ENCODE measurements at places on chromosomes 6 and 20.

GRCh38 chr6:99818161-99818560 lies 175.9 kb downstream of the MCHR2 start:
- no peak for DNase-seq

GRCh38 chr6:43940393-43941087 lies 170.5 kb downstream of the VEGFA start:
- DNase-seq = no peak

DNA sequence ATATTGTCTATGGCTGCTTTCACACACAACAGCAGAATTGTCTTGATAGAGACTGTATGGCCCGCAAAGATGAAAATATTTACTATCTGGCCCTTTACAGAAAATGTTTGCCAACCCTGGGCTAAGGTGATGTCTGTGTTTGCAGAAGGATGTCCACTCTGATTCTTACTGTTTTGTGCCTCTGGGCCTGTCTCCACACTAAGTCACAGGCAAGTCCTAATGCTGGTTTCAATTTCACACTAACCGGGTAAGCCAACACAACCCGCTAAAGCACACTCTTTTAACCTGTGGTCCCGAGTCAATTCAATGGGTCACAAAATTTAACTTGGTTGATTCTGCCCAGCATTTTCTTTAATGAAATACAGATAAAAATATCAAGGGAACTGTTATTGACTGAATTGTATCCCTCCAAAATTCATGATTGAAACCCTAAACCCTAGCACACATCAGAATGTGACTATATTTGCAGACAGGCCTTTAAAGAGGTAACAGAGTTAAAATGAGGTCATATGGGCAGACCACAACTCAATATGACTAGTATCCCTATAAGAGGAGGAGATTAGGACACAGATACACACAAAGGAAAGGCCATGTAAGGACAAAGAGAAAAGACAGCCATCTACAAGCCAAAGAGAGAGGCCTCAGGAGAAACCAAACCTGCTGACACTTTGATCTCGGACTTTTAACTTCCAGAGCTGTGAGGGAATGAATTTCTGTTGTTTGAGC lies 78.4 kb downstream of the FYN start:
- DNase-seq = no peak

- no peak for DNase-seq
Observed at GRCh38 chr6:69917834-69918233, 51.5 kb downstream of the COL19A1 start.

DNA sequence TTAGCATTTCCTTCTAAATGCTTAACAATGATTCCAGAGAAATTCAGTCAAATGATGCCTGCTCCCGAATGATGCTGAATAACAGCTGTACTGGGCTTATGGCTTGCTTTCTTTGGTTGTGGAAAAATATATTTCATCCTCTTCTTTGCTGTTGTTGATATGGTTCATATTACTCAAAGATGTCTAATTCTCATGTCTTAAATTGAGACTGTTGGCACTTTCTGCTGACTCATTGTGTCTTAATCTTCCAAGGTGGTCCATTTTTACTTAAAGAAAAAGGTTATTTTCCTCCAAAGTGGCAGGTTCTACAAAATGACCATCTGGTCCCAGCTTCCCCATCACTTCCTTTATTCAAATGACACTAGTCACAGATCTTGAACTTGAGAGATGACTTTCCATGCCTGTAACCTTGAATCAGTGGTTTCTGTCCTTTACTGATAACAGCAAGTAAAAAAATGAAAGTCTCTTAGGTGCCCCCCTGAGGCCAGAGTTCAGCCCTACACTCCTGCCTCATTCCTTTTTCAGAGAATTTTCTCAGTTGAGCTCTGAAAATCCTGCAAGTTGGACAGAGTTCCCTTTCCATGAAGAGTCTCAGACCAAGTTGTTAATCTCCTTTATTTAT lies 6.9 kb downstream of the SNAP25 start:
- DNase-seq = no peak

GRCh38 chr6:24818346-24818745 lies 19.6 kb upstream of the ARMH2 start:
- DNase-seq = no peak

GRCh38 chr6:26216359-26216885 lies 129.2 kb downstream of the HFE start:
- DNase-seq = peak; percentile 87

DNA sequence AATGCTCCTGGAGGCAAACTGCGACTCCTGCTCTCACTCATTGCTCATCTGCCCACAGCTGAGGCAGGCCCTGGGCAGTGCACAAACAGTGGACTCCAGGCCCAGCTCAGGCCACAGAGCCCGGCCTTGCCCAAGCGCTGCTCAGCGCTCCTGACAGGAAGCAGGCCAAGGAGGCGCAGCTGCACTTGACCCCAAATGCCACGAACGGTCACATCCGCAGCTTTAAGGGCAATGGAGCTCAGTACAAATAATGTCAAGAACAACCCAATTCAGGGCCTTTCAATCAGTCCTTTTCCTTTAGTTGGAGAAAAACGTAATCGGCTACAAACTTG lies 33.8 kb downstream of the RRBP1 start:
- DNase-seq = no peak

- DNase-seq = no peak
Observed at GRCh38 chr20:62884556-62884955, 22.9 kb upstream of the TCFL5 start.

- peak; percentile 68 for DNase-seq
Observed at GRCh38 chr6:134517145-134517658, 199.3 kb upstream of the SGK1 start.

- no peak for DNase-seq
Observed at GRCh38 chr20:36274181-36274841, 31.8 kb upstream of the DLGAP4 start.

DNA sequence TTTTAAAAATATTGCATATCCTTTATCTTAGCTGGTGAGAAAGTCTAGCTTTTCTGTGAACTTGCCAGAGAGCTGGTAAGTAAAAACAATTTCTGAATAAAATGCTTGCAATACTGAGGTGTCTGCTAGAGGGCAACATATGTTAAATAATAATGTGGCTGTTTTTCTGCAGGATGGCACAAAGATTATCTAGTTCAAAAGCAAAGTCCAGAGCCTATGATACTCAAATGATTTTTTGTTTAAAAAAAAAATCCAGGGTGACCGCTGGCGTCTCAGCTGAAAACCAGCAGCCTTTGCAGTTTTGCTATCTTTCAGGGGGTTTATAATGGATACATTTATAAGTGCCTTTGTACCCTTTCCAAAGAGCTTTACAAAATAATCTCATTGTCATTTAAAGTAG lies 194.9 kb downstream of the PHACTR1 start:
- peak; percentile 6 for DNase-seq

GRCh38 chr6:9927275-9927674 lies 487.6 kb downstream of the TFAP2A start:
- DNase-seq = no peak

Data from NCI-H345 (cell line).